ENCODE measurements at places on chromosomes 5 and 9. TPM values are rescaled to one million over a fixed set of nuclear protein-coding genes. Genes with fewer than 3 reads are reported as not detected.

DNA sequence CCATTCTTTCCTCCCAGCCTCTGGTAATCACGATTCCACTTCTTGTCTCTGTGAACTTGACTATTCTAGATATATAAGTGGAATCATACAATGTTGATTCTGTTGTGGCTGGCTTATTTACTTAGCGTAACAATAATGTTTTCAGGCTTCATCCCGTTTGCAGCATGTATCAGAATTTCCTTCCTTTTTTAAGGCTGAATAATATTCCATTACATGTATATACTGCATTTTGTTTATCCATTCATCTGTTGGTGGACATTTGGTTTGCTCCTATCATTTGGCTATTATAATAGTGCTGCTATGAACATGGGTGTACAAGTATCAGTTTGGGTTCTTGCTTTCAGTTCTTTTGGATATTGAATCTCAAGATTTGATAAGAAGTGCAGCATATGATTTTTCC is 239.7 kb upstream of the ZNF608 start:
- no peak for DNase-seq

DNA sequence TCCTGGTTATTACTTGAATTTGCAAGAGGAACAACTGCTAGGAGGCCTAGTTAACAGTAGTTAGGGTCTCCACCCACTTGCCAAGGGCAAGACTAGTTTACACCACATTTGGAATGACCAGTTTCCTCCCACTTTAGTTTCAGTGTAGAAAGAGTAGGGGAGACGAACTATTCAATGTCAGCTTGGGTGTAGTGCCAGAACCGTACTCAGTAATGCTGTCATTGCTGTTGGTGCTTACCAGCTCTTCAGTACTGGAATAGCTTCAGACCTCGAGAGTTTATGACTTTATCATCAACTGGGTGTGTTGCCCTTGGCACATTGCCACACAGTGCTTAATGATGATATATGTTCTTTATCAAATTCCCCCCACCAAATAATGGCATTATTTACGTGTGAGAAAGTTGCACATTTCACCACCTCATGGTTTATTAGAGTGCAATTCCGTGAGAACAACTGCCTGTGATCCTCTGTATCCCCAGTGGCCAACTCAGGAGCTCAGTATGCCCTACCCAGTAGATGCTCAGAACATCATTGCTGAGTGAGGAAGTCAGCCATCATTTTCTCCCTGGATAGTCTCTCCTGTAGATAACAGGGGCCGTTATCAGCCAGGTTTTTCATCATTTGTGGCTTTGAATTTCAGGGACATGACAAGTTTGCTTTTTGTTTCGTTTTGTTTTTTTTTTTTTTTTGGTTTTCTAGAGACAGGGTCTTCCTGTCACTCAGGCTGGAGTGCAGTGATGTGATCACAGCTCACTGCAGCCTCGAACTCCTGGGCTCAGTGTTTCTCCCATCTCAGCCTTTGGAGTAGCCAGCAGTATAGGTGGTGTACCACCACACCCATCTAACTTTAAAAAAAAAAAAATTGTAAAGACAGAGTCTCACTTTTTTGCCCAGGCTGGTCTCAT is 67.3 kb downstream of the DOCK8 start:
- DNase-seq, result no peak

- peak; percentile 96 for DNase-seq
Observed at GRCh38 chr5:181167814-181168488, 20.6 kb downstream of the OR2V2 start.

The PRRX2 gene
- total RNA-seq, result 7.1 TPM

DNA sequence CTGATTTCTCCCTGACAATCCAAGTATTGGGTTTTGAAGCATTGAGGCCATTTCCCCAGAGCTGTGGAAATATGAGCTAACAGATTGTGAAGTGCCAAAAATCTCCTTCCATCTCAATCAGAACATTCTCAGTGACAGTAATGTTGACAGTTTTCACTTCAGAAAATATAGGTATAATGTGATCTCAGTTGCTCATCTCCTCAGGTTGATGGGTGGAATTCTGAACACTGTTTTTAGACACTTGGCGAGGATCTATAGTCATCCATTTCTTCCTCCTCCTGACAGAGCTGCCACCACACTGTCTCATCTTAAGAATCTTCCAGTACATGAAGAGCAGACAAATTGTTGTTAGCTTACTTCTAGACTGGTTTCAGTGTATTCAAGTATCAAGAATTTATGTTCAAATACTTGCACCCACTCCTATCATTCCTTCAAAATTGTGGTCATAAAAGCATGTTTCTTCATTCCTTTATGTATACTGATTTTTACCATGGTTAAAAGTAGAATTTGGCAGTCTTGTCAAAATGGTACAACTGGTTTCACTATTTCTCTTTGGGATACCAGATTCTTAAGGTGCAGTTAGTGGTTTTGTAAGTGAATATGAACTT is 199.7 kb upstream of the TLE4 start:
- no peak for DNase-seq

The CARD6 gene
- total RNA-seq, result 0.50 TPM

GRCh38 chr5:35665096-35665495 is 47.4 kb downstream of the SPEF2 start:
- DNase-seq, result no peak

Measured in H1 (cell line).